ENCODE measurements at places on chromosomes 12 and 14. TPM values are rescaled to one million over a fixed set of nuclear protein-coding genes. Genes with fewer than 3 reads are reported as not detected.

The PRH2 gene
- 0.78 TPM for total RNA-seq

The OASL gene
- 0.08 TPM for total RNA-seq

DNA sequence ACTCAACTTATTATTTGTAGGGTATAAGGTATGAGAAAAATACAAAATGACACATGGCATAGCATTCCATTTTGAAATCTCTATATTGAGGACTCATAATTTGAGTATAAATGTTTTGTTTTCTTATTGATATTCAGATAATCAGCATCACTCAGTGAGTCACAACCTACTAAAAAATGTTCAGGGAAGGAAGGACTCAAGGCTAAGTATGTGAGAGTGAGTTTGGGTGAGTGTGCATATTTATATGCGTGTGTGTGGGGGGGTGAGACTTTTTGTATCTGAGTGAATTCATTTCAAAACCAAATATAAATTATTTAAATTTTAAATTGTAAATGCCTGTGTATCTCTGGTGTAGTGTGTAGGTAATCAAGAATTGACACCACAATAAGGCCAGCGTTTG is 87.8 kb upstream of the PRKD1 start:
- no peak for ATAC-seq

The RNF212B gene
- not detected for total RNA-seq

DNA sequence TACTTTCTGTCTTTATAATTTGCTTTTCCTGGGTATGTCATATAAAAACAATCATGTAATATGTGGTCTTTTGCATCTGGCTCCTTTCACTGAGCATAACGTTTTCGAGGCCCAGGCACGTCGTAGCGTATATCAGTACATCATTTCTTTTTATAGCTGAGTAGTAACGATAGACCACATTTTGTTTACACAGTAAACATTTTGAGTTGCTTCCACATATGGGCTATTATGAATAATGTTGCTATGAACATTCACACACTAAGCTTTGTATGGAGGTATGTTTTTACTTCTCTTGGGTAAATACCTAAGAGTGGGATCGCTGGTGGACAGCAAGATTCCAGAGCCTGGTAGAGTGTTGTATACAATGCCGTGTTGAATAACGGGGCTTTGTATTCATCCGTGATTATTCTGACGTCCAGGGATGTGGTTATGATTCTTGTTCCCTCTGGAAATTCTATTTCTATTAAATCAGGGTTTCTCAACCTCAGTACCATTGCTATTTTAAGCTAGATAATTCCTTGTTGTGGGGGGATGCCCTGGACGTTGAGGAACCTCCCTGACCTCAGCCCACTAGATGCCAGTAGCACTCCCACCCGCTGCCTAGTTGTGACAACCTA is 38.9 kb upstream of the CIT start:
- ATAC-seq: no peak

GRCh38 chr12:86860776-86861175 is 604.6 kb upstream of the MGAT4C start:
- no peak for ATAC-seq

- ATAC-seq: peak; percentile 9
Observed at GRCh38 chr12:108722992-108723766, 8.1 kb downstream of the CORO1C start.

DNA sequence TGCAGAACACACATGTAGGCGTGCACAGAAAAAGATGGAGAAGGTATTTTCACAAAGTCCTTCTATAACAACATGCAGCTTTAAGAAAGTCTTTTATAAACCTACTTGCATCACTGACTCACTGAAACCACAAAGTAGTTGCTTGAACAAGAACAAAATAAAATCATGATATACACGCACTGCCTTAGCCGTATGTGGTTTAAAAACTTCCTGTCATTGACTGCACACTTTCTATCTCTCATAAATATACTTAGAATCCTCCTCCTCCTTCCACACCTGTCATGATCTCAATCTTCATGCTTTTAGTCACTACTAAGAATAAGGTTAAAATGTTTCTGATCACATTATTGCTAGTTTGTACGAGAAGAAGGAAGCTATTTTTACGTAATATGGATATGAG is 31.8 kb upstream of the RAD51AP1 start:
- ATAC-seq: no peak

The AGAP2 gene
- total RNA-seq: 0.31 TPM

GRCh38 chr12:94254270-94254669 is 105.9 kb downstream of the PLXNC1 start:
- no peak for ATAC-seq

The SIRT4 gene
- 2.1 TPM for total RNA-seq

GRCh38 chr12:12023456-12023855 is 47.3 kb upstream of the BCL2L14 start:
- ATAC-seq: no peak

DNA sequence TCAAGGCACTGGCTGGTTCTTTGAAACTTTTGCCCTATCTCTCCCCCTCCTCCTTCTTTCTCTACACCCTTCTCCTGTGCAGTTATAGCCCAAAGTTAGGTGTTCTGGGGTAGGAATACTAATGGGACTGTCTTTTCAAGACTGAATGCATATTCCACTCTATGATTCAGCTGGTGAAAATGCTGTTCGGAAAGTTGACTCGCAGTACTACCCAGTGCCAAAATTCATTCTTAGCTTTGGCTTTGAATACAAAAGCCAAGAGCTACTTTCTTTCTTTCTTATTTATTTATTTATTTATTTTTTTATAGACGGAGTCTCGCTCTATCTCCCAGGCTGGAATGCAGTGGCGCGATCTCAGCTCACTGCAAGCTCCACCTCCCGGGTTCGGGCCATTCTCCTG is 249.2 kb downstream of the ETNK1 start:
- ATAC-seq: no peak

The NOS1 gene
- 0.27 TPM for total RNA-seq

The PTPRQ gene
- total RNA-seq: 4.8 TPM

DNA sequence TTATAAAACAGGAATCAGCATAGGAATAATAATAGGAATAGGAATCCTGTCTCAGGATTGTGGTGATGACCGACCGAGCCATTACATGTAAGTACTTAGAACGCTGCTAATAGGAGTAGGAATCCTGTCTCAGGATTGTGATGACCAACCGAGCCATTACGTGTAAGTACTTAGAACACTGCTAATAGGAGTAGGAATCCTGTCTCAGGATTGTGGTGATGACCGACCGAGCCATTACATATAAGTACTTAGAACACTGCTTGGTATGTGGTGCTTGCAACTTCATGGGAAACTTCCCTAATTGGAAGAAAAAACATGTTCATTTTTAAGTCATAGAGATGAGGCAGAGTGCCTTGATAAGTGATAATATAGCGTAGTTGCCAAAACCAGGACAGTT is 30.0 kb downstream of the ELK3 start:
- ATAC-seq: no peak

DNA sequence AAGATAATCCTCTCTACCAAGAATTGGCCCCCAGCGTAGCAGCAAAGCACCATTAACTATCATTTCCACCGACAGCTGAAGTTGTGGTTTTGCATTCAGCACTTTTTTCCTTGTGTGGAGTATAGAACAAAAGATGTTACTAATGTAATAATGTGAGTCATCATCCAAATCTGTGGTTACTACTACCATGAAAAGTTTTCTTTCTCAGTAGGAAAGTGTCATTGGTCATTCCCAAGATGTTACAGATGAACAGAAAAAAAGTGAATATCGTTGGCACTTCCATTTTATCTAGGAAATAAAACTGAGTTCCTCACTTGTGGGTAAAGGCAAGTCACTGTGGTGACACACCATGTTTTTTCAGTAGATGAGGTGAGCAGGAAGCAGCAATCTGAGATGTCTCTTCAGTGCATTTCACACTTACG is 30.3 kb upstream of the IFNG start:
- ATAC-seq: no peak

DNA sequence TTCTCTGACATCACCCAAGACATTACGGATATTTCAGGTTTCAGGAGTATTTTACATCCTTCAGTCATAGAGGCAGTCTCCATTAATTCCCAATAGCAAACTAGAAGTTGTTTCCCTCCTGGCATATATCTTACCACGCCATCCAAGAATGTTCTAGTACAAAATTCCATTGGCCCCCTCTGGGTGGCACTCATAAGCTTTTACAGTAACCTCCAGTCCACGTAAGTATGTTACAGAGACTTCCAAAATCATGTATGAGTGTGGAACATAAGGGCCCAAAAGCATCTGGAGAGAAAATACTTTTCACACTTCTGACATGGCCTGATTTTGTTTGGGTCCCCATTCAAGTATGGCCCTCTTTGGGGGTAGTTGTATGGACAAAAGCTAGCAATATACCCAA is 58.1 kb upstream of the DHRS4 start:
- ATAC-seq: no peak

Data from motor neuron (in vitro differentiated cells).